Lower lobe of right lung (tissue), 2 donors: ENCODE measurements at places on chromosomes 7 and 10.
A peak's percentile ranks its signal among the peaks of the same experiment; 100 is the strongest.

- no peak for DNase-seq
Observed at GRCh38 chr7:26958834-26959233, 94.4 kb upstream of the SKAP2 start.

GRCh38 chr7:132773527-132773956 is 197.3 kb upstream of the PLXNA4 start:
- no peak for DNase-seq

DNA sequence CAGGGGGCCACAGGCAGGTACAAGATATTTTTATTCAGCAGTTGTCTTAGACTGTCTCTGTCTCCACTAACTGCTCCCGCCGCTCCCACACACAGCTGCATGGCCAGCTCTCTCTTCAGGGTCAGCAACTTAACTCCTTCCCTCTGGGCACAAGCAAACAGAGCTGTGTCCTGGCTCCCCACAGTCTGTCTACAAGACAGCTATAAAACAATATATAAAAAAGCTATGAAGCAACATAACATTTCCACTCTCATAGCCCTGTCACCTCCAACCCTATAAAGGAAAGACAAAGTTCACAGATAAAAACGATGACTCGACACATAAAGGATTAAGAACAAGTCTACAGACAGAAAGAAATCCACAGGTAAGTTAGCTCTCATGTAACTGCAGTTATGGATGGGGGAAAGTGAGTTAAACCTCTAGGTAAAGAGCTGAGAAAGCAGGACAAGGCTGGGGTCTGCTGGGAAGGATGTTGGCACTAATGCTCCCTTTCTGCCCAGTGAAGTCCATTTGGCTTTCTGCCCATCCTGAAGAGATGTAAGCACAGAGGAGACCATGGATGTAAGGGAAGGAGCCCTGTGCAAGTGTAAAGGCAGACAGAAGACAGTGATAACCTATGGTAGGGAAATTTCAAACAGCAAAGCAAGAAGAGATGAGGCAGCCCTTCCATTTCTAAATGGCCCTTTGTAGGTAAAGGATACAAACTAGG is 27.0 kb downstream of the RAPGEF5 start:
- DNase-seq, result no peak

GRCh38 chr7:96241855-96242254 is 80.0 kb downstream of the SLC25A13 start:
- no peak for DNase-seq

GRCh38 chr10:79488336-79488735 is 24.0 kb upstream of the EIF5AL1 start:
- DNase-seq, result no peak

GRCh38 chr7:55629051-55629677 is 56.9 kb upstream of the VOPP1 start:
- no peak for DNase-seq

DNA sequence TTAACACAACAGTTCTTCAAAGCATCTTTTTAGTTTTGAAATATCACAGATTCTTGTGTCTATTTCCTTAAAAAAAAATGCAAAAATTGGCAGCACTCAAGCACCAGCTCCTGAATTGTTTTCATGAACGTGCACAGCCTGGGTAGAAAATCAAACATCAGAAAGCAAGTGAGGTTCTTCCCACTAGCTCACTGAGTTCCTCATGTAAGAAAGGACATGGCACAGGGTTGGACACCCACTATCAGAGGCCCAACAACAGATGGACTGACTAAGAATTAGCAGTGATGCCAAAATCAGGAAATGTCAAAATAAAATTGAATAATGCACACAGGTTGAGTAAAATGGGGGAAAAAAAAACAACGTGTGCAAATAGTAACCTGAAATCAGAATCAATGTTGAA is 146.8 kb downstream of the PCLO start:
- DNase-seq, result no peak

DNA sequence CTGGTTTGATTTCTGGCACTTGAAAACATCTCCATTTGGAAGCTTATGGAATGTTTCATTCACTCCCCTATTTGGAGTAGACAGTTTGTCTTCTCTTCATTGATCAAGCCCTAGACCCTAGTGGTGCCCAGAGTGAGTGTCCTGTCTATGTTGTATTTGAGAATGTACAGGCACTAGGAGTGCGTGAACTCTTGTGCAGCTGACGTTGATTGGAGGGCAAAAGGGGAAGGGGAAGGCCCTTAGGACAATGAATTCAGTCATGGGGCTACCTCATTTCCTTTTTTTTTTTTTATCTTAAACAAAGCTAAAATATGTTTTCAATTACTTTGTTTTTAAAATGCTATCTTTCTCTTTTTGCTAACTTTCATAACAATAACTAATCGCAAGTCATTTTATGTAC is 66.5 kb downstream of the ADD3 start:
- no peak for DNase-seq

GRCh38 chr10:43216931-43217562 is 49.8 kb downstream of the RASGEF1A start:
- DNase-seq, result peak; percentile 28

- no peak for DNase-seq
Observed at GRCh38 chr10:80144696-80145131, 12.2 kb downstream of the PLAC9 start.

- no peak for DNase-seq
Observed at GRCh38 chr7:29196971-29197595, 2.5 kb downstream of the CHN2 start.

DNA sequence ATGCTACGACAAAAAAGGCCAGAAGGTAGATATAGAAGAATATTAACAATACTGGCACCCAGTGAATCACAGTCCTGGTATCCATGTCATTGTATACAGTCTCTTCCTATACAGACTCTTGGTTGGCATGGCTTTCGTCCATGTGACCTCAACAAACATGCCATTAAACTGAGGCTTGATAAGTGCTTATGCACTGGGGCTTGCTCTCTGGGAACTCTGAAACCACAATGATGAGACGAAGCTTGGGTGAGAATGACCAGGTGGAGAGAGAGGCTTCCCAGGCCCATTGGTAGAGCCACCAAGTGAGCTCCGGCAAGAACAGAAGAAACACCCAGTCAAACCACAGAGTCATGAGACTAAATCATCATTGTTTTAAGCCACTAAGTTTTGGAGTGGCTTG is 33.2 kb downstream of the PNPLA8 start:
- DNase-seq, result no peak

DNA sequence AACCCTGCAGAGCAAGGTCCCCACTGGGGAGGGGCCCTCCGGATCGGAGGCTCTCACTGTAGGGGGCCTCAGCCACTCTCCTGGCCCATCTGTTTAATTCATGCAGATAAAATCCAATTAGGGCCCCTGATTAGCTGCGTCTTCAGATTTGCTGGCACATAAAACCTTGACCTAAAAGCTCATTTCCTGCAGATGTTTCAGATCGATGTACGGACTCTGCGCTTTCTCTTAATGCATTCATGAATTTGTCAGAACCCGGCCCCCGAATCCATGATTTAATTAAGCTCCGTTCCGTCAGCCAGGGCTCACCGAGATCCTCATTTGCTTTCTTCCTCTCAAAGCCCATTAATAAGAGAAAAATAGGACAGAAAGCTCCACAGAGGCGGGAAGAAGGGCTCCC is 40.0 kb upstream of the FOXL3 start:
- DNase-seq, result no peak

DNA sequence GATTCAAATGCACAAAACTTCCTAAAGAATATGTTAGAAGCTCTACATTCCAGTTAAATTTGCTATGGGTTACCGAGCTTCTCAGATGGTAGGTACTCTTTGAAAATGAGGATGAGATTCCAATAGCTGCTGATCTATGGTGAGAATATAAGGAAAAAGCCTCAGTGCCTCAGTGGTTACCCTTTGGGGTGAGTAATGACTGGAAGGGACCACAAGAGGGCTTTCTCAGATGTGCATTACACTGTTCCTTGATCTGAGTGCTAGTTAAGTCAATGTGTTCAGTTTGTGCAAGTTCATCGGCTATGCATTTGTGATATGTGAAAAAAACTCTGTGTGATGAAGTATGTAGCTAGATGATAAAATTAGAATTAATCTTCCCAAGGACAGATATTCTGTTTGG is 3.5 kb downstream of the NRCAM start:
- no peak for DNase-seq

- DNase-seq, result no peak
Observed at GRCh38 chr10:51251110-51251509, 176.8 kb downstream of the PRKG1 start.

DNA sequence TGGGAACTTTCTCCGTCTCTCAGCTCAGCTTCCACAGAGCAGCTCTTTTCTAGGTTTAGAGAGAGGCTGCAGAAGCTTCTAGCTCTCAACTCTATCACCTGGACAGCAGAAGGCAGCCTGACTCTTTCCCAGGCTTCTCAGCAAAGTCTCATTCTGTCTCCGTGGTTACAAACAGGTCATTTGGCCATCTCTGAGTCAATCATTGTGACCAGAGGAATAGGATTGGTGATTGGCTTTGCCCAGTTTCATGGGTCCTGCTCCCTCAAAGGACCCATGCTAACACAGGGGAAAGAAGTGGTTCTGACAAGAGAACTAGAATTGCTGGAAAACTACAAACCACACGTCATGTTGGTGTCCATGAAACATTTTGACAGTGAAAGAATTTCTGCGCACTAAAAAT is 43.6 kb downstream of the PRR15 start:
- no peak for DNase-seq

GRCh38 chr10:60944058-60944909 is at the start of gene RHOBTB1:
Gene RHOBTB1 (minus strand): TSS chr10:60944185. CDS start chr10:60911542, 32,643 bp downstream.
- DNase-seq, result peak; percentile 81

- DNase-seq, result no peak
Observed at GRCh38 chr10:53572799-53573198, 800.2 kb upstream of the MBL2 start.

- peak; percentile 92 for DNase-seq
Observed at GRCh38 chr10:73940634-73941221, 29.8 kb downstream of the PLAU start.

DNA sequence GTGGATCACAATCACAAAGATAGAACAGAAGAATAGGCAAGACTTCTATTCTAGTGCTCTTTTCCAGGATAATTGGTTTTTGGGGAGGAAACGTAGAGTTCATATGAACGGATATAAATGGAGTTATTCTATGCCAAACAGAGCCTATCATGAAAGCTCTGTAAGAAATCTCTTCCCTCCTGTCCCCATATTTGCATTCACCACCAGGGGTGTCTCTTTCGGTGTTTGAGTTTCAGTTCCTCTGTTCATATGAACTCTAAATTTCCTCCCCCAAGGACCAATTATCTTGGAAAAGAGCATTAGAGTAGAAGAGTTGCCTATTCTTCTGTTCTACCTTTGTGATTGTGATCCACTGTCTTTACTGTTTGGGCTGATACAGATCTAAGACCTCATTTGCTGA is 48.3 kb upstream of the CDC14C start:
- no peak for DNase-seq

- no peak for DNase-seq
Observed at GRCh38 chr7:95577137-95577536, 19.2 kb downstream of the PDK4 start.

- DNase-seq, result peak; percentile 80
Observed at GRCh38 chr10:30059209-30060107, at the start of gene JCAD. Gene JCAD (minus strand): TSS chr10:30059586. CDS start chr10:30047812, 11,774 bp downstream.

DNA sequence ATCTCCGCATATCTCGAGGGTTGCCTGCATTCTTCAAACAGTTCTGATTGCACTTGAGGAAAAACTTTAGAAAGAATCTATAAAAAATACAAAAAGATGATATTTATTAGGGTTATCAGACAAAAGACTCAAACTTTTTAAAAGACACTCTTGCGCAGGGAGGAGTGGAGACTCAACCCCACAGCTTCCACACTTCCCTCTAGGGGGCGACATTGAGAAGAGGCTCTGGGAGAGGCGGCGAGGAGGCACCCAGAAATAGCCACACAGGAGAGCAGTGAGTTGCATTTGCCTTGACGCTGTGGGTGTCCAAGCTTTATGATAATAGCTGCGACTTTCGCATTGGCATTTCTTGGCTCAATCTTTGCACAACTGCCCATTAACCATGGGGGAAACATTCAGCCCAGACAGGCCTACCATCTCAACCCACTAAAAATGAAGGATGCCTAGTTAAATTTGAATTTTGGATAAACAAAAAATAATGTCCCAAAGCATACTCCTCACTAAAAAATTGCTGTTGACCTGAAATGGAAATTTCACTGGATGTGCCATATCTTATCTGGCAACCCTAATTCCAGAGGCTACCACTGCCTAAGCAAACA is 86.2 kb downstream of the EBF3 start:
- DNase-seq, result no peak

- DNase-seq, result no peak
Observed at GRCh38 chr10:66982792-66983474, 57.1 kb downstream of the LRRTM3 start.

- DNase-seq, result no peak
Observed at GRCh38 chr10:115918812-115919211, 354.2 kb downstream of the GFRA1 start.

DNA sequence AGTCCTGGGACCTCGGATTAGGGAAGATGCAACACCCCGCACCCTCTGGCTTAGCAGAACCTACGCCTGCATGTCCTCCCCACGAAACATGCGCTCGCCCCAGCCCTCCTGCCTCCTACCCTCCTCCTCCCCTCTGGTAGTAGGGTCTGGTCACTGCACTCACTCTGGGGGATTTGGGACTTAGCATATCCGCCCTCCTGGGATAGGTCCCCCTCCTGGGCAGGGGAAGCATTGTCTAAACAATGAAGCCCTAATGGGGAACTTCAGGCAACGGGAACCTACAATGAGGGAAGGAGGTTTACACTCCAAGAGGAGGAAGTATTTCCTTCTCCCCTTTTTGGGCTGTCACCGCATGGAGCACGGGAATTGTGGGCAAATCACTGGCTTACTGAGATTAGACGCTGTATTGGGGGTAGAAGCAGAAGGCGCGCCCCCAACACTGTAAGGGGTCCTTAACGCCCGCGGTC is 892 bp downstream of the CRHR2 start:
- no peak for DNase-seq

GRCh38 chr7:15561835-15562234 is at the start of gene AGMO:
Gene AGMO (minus strand): TSS chr7:15562015.
- no peak for DNase-seq

DNA sequence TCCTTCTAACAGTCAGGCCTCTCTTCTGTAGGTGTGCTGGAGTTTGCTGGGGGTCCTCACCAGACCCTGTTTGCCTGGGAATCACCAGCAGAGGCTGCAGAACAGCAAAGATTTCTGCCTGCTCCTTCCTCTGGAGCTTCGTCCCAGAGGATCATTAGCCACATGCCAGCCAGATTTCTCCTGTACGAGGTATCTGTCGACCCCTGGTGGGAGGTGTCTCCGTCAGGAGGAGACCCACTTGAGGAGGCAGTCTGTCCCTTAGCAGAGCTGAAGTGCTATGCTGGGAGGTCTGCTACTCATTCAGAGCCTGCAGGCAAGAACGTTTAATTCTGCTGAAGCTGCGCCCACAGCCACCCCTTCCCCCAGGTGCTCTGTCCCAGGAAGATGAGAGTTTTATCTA is 611.1 kb upstream of the COBL start:
- no peak for DNase-seq

DNA sequence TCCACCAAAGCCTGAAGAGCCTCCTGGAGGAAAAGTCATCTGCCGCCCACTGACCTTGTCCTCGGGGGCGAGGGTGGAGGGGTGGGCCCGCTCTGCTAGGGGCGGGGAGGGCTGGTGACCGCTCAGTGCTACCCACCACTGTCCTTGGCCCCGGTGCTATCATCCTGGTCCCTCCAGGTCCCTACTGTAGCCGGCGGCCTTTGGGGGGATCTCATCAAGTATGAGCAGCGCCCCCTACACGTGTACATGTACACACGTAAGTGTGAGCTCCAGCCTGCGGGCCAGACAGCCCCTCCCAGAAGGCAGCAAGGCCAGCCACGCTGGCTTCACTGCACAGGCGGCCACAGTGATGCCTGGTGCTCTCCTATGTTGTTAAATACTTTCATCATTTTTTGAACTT is 19.6 kb downstream of the TTYH3 start:
- no peak for DNase-seq
